CD4-positive, alpha-beta T cell treated with Interleukin-2 at 100 ng/mL for 4 hours (primary cell): ENCODE measurements at places on chromosomes 3 and 15.

DNA sequence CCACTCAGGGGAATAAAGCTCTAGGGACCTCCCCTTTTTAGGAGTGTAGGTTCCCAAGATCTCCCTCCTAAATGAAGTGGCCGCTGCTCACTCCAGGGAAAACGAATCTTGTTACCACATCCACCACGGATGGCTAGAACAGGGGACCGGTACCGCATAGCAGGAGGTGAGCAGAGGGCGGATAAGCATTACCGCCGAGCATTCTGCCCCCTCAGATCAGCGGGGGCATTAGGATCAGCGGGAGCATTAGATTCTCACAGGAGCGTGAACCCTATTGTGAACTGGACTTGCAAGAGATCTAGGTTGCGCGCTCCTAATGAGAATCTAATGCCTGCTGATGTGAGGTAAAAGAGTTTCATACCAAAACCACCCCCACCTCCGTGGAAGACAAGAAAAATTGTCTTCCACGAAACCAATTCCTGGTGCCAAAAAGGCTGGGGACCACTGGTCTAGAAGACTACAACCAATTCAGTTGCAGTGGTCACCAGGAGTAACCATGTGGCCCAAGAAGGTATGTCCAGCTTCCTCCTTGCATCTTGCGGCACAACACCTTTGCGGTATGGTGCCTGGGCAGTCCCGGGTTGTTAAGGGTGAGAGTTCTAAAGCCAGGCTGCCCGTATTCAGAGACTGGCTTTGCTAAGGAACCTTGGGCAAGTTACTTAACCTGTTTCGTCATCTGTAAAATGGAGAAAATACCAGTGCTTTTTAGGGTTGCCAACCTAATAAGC is 1.1 kb upstream of the SS18L2 start:
- DNase-seq: no peak

GRCh38 chr3:126106336-126107202 is 22.6 kb upstream of the SLC41A3 start:
- no peak for DNase-seq

GRCh38 chr3:71903936-71904335 is 119.0 kb upstream of the PROK2 start:
- DNase-seq: no peak

DNA sequence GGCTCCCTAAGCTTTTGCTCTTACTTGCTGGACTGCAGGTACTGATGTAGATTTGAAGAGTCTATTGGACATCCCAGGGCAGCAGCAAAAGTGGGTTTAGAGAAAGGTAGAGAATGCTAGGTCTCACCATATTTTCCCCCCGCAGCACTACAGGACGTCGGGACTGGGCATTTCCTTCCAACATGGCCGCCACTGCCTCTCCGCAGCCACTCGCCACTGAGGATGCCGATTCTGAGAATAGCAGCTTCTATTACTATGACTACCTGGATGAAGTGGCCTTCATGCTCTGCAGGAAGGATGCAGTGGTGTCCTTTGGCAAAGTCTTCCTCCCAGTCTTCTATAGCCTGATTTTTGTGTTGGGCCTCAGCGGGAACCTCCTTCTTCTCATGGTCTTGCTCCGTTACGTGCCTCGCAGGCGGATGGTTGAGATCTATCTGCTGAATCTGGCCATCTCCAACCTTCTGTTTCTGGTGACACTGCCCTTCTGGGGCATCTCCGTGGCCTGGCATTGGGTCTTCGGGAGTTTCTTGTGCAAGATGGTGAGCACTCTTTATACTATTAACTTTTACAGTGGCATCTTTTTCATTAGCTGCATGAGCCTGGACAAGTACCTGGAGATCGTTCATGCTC is 11.2 kb downstream of the CYP8B1 start:
- DNase-seq: no peak
